ENCODE measurements at places on chromosomes 13 and 19. TPM values are rescaled to one million over a fixed set of nuclear protein-coding genes. Genes with fewer than 3 reads are reported as not detected.

The PCP2 gene
- total RNA-seq: not detected

GRCh38 chr13:50711131-50711815 lies 132.2 kb downstream of the DLEU7 start:
- no peak overlapping the region for H3K27ac ChIP-seq
- no peak for DNase-seq
- no peaks in the 10 kb centered on the region for H3K27me3 ChIP-seq
- H3K36me3 ChIP-seq: no peaks in the 10 kb centered on the region
- no peaks in the 10 kb centered on the region for H3K4me1 ChIP-seq

GRCh38 chr13:99124794-99125316 lies 75.8 kb upstream of the UBAC2 start:
- DNase-seq: peak; percentile 70
- H3K4me1 ChIP-seq: peaks cover 18% of the 10 kb centered on the region
- no peaks in the 10 kb centered on the region for H3K27me3 ChIP-seq
- H3K27ac ChIP-seq: no peak overlapping the region
- H3K36me3 ChIP-seq: no peaks in the 10 kb centered on the region
- H3K4me3 ChIP-seq: no peak overlapping the region

GRCh38 chr13:95156208-95156607 lies 145.0 kb downstream of the ABCC4 start:
- H3K36me3 ChIP-seq: no peaks in the 10 kb centered on the region
- H3K27ac ChIP-seq: no peak overlapping the region
- H3K4me3 ChIP-seq: no peak overlapping the region
- DNase-seq: no peak
- H3K4me1 ChIP-seq: peaks cover 6% of the 10 kb centered on the region
- H3K27me3 ChIP-seq: no peaks in the 10 kb centered on the region

DNA sequence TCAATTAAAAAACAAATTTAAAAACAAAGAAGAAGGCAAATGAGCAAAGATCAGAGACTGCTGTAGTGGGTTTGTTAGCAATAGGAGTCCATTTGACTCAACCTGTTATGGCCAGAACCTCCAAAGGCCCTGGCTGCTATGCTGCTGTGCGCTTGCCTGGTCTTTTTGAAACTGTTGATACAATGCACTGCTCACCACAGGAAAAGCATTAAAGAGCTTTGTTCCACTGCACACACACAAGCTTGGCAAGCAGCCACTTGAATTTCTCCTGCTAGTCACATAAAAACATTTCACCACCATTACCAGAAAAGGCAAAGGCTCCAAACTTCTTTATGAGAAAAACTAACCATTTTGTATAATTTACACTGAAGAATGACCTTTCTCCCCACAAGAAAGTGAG lies 132.2 kb downstream of the FREM2 start:
- DNase-seq: peak; percentile 51
- H3K36me3 ChIP-seq: no peaks in the 10 kb centered on the region
- H3K4me1 ChIP-seq: no peaks in the 10 kb centered on the region
- no peak overlapping the region for H3K27ac ChIP-seq
- no peak overlapping the region for H3K4me3 ChIP-seq

- no peaks in the 10 kb centered on the region for H3K27me3 ChIP-seq
- no peaks in the 10 kb centered on the region for H3K4me1 ChIP-seq
- no peak overlapping the region for H3K27ac ChIP-seq
- H3K36me3 ChIP-seq: no peaks in the 10 kb centered on the region
- no peak overlapping the region for H3K4me3 ChIP-seq
Measured at GRCh38 chr13:53560556-53560955, 531.9 kb downstream of the OLFM4 start.

GRCh38 chr13:113273851-113274590 lies 23.0 kb upstream of the LAMP1 start:
- H3K4me1 ChIP-seq: peaks cover 14% of the 10 kb centered on the region
- no peaks in the 10 kb centered on the region for H3K27me3 ChIP-seq
- H3K4me3 ChIP-seq: no peak overlapping the region
- H3K27ac ChIP-seq: peak overlapping the region; percentile 48

The WIZ gene
- total RNA-seq: 43.8 TPM

The PRODH2 gene
- total RNA-seq: not detected

DNA sequence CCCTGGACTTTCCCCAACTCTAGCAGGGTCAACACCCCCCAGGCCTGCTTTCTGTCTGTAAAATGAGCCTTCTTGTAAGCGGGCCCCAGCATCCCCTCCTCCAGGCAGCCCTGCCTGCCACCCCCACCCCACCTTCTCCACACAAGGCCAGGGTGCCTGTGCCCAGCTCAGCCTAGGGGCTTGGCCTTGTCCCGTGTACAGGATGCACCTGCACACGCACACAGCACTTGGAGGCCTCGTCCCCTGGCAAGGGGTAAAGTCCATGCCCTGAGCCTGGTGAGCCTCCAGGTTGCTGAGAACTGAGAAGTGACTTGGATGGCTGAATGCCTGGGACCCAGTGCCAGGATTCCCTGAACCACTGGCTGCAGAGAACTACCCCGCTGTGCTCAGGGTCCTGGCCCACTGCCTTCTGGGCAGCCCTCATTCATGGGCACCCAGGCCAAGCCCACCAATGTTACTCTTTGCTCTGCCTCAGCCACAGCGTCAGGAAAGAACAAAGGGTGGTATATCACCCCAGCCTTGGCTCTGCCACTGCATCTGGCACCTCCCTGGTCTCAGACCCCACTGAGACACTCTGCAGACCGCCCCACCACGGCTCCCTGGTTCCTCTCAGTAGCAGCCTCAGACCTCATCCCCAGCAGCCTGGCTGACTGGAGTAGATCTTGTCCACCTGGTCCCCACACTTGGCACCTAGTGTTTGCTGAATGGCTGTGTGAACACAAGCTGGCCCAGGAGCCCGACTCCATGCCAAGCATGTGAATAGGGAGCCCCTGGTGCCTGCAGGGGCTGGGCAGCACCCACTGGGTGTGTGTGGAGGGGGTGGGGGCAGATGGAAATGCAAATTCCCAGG lies 1.8 kb upstream of the TM6SF2 start:
- no peaks in the 10 kb centered on the region for H3K27me3 ChIP-seq
- DNase-seq: no peak
- H3K27ac ChIP-seq: no peak overlapping the region
- peaks cover 8% of the 10 kb centered on the region for H3K36me3 ChIP-seq

DNA sequence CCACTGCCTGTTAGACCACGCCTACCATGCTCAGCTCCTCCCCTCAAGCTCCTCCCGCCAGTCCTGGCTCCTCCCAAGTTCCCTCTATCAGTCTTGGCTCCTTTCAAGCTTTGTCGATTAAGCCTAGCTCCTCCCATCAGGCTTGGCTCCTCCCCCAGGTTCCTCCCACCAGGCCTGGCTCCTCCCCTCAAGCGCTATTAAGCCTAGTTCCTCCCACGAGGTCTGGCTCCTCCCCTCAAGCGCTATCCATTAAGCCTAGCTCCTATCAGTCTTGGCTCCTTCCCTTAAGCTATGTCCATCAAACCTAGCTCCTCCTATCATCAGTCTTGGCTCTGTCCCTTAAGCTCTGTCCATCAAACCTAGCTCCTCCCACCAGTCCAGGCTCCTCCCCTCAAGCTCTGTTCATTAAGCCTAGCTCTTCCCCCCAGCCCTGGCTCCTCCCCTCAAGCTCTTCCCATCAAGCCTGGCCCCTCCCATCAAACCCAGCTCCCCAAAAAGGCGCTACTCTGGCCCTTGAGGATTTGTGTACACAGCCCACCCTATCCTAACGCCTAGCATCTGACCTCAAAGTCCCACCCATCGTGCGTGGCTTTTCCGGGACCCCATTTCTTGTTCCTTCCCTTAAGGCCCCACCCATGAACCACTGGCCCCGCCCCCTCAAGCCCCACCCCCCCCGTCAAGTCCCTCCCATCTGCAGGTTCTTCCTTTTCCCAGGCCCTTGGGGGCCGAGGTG lies 10.0 kb downstream of the CAMSAP3 start:
- no peak for DNase-seq
- no peaks in the 10 kb centered on the region for H3K36me3 ChIP-seq
- no peak overlapping the region for H3K27ac ChIP-seq
- H3K4me1 ChIP-seq: no peaks in the 10 kb centered on the region

The MRPS31 gene
- 17.0 TPM for total RNA-seq

GRCh38 chr19:31386806-31387205 lies 37.6 kb upstream of the TSHZ3 start:
- H3K27ac ChIP-seq: no peak overlapping the region
- no peaks in the 10 kb centered on the region for H3K4me1 ChIP-seq
- no peak for DNase-seq
- H3K4me3 ChIP-seq: no peak overlapping the region
- H3K36me3 ChIP-seq: no peaks in the 10 kb centered on the region

DNA sequence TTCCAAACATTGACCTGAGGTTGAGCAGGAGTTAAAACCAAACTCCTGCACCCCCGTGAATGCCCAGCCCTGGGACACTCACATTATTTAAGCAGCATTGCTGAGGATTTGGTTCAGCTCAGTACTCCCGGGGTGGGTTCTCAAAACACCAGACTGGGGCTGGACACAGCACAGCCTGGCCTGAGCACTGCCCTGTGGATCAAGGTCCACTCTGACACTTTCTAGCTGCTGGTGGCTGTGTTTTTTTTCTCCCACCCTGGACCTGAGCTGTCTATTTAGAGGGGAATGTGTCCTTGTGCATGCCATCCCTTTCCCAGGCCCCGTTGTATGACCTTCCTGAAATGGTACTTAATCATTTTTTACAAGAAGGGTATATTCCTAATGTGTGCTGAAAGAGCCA lies 94.7 kb upstream of the GJB6 start:
- H3K4me3 ChIP-seq: no peak overlapping the region
- no peak for DNase-seq
- no peaks in the 10 kb centered on the region for H3K27me3 ChIP-seq
- H3K4me1 ChIP-seq: no peaks in the 10 kb centered on the region
- no peak overlapping the region for H3K27ac ChIP-seq

GRCh38 chr13:79439275-79439674 lies 33.2 kb upstream of the RBM26 start:
- no peak overlapping the region for H3K4me3 ChIP-seq
- H3K36me3 ChIP-seq: no peaks in the 10 kb centered on the region
- H3K27ac ChIP-seq: no peak overlapping the region
- H3K4me1 ChIP-seq: no peaks in the 10 kb centered on the region

DNA sequence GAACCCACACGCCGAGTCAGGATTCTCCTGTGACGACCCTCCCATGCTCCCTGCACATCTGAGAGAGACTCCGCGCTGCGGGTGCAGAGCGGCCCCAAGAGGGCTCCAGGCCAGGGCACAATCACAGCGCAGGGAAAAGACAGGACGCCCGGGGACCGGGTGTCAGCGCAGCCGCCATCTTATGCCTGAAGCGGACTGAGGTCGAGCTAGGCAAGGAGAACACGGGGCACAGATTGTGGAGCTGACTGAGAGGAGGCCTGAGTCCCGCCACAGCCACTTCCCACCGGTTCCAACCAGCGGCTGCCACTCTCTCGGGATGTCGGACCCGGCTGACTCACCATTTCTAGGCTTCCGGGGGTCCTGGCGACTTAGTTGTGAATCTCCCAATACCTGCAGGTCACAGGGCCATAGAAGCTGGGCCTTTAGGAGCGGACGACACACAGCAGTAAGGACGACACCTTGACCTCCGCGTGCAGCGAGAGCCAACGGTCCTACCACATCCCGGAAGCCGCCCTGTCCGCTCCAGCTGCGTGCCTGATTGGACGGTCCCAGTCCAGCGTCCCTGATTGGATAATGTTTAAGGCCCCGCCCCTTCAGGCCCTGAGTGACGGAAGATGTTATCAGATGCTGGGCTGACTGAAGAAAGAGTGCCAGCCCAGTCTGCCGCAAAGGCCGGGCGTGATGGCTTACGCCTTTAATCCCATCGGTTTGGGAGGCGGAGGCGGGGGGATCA lies at the start of gene ZNF728:
Gene ZNF728 (minus strand): TSS at position 487 of the 733 bp plus-strand sequence. CDS start 146 bp downstream, at position 341.
- no peaks in the 10 kb centered on the region for H3K36me3 ChIP-seq
- no peak within 1 kb of the TSS for H3K4me3 ChIP-seq
- no peak for DNase-seq
- no peaks in the 10 kb centered on the region for H3K4me1 ChIP-seq

GRCh38 chr13:27424246-27425157 lies at the start of gene GTF3A:
GTF3A (plus strand) TSS chr13:27424619.
- H3K27me3 ChIP-seq: peaks cover 6% of the 10 kb centered on the region
- peak within 1 kb of the TSS; percentile 83 for H3K4me3 ChIP-seq
- peak; percentile 59 for DNase-seq
- no peaks in the 10 kb centered on the region for H3K36me3 ChIP-seq
- H3K27ac ChIP-seq: peak within 1 kb of the TSS; percentile 50

DNA sequence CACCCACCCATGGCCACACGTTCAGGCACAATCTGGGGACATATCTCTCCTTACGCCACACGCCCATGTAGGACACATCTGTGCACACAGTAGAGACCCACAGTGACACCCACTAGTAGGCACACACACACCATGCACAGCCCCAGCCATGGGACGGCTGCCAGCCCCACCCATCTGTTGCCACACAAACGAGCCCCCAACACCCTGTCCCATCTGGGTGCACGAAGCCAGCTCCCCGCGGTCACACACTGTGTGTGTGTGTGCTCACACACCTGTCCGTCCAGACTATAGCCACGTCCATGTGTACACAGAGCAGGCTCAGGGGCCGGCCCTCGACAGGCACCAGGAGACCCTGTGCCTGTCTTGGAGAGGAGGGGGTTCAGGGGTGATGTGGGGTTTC lies 10.6 kb downstream of the ERFL start:
- no peak overlapping the region for H3K27ac ChIP-seq
- H3K27me3 ChIP-seq: peaks cover 83% of the 10 kb centered on the region
- no peaks in the 10 kb centered on the region for H3K36me3 ChIP-seq
- H3K4me1 ChIP-seq: no peaks in the 10 kb centered on the region
- H3K4me3 ChIP-seq: no peak overlapping the region

- H3K4me3 ChIP-seq: no peak overlapping the region
- no peaks in the 10 kb centered on the region for H3K36me3 ChIP-seq
- H3K4me1 ChIP-seq: peaks cover 26% of the 10 kb centered on the region
Measured at GRCh38 chr13:92843549-92843948, 383.1 kb upstream of the GPC6 start.

DNA sequence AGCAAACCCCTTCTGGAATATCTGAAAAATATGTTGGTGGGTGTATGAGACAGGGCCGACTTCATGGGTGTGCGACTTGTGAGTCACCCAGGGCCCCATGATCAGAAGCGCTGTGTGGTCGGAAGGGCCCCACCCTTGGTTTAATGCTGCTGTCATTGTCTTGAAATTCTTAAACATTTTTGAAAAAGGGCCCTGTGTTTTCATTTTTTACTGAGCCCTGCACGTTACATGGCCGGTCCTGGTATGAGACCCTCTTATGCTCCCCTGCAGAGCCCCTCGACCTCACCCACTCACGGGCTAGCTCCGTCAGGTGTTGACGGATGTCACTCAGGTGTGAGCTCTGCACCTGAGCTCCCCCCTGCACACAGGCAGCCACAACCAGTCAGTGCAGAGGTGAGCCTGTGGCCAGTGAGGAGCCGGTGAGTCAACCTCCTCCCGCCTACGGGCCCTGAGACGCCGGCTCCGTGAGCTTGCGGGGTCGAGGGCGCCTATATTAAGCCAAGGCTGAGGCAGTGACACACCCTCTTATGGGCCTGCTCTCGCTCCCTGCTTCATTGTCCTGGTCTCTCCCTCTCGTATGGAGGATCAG lies 27.7 kb downstream of the GADD45B start:
- H3K27me3 ChIP-seq: no peaks in the 10 kb centered on the region
- H3K27ac ChIP-seq: peak overlapping the region; percentile 80
- no peaks in the 10 kb centered on the region for H3K36me3 ChIP-seq
- peaks cover 25% of the 10 kb centered on the region for H3K4me1 ChIP-seq
- peak; percentile 80 for DNase-seq

Measured in astrocyte (in vitro differentiated cells and primary cell).